Prostate gland (tissue), 2 donors: ENCODE measurements at places on chromosomes 7 and 10. TPM values are rescaled to one million over a fixed set of nuclear protein-coding genes. Genes with fewer than 3 reads are reported as not detected.
A peak's percentile ranks its signal among the peaks of the same experiment; 100 is the strongest.

DNA sequence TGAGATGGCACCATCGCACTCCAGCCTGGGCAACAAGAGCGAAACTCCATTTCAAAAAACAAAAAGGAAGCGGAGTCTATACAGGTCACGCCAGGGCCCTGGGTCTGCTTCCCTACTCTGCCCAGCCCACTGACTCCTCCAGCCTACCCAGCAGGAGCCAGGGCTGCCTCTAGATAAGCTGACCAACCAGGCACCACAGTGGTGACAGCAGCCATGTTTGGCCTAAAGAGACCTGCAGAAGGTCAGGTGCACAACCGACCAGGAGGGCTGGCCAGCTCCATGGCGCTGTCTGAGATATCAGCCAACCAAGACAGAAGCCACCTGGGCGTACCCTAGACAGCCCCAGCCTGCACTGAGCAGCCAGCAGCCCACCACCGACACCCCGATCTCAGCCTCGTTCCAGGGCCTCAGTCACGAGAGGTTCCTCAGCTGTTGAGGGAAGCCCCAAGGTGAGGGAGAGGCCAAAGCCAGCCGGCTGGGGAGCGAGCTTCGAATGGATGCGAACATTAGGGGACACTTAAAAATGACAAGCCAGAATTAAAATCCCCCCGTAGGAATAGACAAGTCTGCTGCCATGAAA is 24.4 kb upstream of the PWWP2B start:
- no peaks in the 10 kb centered on the region for H3K36me3 ChIP-seq
- no peak overlapping the region for H3K4me3 ChIP-seq
- H3K27ac ChIP-seq: no peak overlapping the region

GRCh38 chr10:79410315-79411094 is 34.9 kb downstream of the ZCCHC24 start:
- DNase-seq: no peak
- H3K27ac ChIP-seq: no peak overlapping the region
- no peak overlapping the region for H3K4me3 ChIP-seq

The OR2A42 gene
- not detected for total RNA-seq

GRCh38 chr10:48448796-48449195 is 142.3 kb downstream of the MAPK8 start:
- DNase-seq: no peak
- H3K4me1 ChIP-seq: no peaks in the 10 kb centered on the region
- no peaks in the 10 kb centered on the region for H3K27me3 ChIP-seq
- no peaks in the 10 kb centered on the region for H3K36me3 ChIP-seq
- H3K4me3 ChIP-seq: no peak overlapping the region

DNA sequence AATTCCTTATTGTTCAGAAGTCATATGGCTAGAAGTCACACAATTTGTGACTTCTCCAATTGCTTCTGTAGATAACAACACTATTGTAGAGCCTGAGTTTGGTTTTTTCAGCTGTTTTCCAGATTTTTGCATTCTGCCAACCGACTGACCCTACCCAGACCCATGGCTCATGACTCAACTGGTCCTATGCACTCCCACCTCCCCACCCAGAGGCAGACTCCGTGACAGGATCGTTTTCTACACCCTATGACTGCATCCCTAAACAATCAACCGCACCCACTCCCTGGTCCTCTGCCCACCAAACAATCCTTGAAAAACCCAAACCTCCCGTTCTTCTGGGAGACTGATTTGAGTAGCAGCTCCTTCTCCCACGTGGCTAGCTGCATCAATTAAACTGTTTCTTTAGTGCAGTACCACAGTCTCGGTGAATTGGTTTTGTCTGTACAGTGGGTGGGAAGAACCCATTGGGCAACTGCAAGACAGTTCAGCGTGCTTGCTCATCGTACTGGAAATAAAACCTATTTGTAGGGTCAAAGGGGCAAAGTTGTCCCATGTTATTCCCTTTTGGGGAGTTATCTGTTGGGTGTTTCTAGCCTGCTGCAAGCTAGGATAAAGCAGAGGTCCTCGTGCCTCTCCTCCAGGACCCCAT is 150.3 kb upstream of the FAM20C start:
- peak; percentile 1 for DNase-seq
- no peak overlapping the region for H3K4me3 ChIP-seq

GRCh38 chr10:97468162-97468561 is 22.2 kb downstream of the ZDHHC16 start:
- H3K4me1 ChIP-seq: peaks cover 4% of the 10 kb centered on the region
- no peaks in the 10 kb centered on the region for H3K27me3 ChIP-seq
- DNase-seq: no peak

DNA sequence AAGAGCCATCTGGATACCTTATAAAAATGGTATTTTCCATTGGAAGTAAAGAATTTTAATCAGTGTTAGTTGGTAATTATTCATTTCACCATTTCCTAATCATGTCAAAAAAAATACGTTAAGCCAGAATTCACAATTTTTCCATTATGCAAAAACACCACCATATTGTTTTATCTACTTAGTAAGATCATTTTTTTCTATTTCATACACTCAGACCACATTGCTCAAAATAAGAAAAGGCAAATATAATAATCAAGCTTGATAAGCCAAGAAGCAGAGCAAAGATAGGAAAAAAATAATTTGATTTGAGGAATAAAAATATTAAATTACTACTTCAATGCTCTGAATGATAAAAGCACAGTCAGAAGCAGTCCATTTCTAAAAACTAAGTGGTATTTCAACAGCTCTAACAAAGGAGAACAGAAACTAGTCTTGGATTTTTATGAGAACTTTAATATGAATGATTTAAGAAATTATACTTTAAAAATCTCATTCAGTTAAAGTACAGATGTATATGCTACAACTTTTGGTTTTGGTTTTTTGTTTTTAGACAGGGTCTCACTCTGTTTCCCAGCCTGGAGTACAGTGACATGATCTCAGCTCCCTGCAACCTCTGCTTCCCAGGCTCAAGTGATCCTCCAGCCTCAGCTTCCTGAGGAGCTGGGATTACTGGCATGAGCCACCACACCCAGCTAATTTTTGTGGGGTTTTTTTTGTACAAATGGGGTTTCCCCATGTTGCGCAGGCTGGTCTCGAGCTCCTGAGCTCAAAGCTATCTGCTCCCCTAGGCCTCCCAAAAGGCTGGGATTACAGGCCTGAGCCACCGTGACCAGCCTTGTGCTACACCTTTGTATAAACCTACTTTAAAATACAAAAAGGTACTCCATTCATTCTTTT is 46.6 kb downstream of the LRRN3 start:
- no peak overlapping the region for H3K4me3 ChIP-seq
- H3K4me1 ChIP-seq: peaks cover 6% of the 10 kb centered on the region
- no peaks in the 10 kb centered on the region for H3K36me3 ChIP-seq
- no peak for DNase-seq
- H3K27me3 ChIP-seq: no peaks in the 10 kb centered on the region

The MYL10 gene
- total RNA-seq: not detected

GRCh38 chr10:126598009-126598408 is 72.5 kb downstream of the C10orf90 start:
- DNase-seq: peak; percentile 10
- H3K27me3 ChIP-seq: no peaks in the 10 kb centered on the region
- no peaks in the 10 kb centered on the region for H3K36me3 ChIP-seq
- H3K4me3 ChIP-seq: no peak overlapping the region
- H3K27ac ChIP-seq: no peak overlapping the region

GRCh38 chr7:81925530-81925929 is 155.7 kb upstream of the HGF start:
- no peak for DNase-seq
- no peaks in the 10 kb centered on the region for H3K27me3 ChIP-seq
- no peaks in the 10 kb centered on the region for H3K4me1 ChIP-seq
- H3K4me3 ChIP-seq: no peak overlapping the region
- H3K27ac ChIP-seq: no peak overlapping the region

DNA sequence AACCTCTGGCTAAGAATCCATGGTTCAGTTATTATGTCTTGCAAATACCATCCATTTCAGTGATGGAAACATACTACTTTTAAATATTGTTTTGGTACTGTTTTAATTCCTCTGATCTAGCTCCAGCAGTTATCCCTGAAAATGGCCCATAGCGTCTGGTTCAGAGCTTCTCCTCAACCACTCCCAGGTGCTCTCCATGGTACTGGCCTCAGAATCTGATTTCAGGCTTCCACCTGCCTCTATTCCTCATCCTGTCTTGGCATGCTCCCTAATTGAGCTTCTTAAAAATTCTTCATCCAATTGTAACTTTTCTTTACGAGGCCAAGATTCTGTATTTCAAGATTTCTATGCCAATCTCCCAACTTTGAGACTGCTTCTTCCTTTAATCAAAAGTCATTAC is 236.3 kb downstream of the HTR7 start:
- no peak overlapping the region for H3K27ac ChIP-seq
- no peaks in the 10 kb centered on the region for H3K27me3 ChIP-seq
- no peak for DNase-seq
- no peaks in the 10 kb centered on the region for H3K36me3 ChIP-seq
- H3K4me3 ChIP-seq: no peak overlapping the region

The CTTNBP2 gene
- 5.7 TPM for total RNA-seq

DNA sequence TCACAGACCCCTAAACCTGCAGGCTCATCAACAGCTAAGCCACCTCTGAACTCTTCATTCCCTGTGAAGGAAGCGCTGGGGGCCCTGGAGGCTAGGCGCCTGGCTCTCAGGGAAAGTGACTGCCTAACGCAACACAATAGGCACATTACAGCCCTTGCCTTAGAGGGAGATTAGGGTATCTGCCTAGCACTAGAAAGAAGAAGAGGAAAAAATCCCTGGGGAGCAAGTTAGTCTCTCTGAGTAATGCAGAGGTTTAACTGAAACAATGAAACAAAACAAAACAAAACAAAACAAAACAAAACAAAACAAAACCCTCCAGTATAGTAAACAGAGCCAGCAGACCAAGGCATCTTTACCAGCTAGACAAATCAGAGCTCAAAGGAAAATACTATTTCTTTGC is 2.6 kb downstream of the ZNF777 start:
- no peak overlapping the region for H3K27ac ChIP-seq
- H3K36me3 ChIP-seq: peaks cover 9% of the 10 kb centered on the region
- H3K4me3 ChIP-seq: no peak overlapping the region
- H3K4me1 ChIP-seq: peaks cover 12% of the 10 kb centered on the region

DNA sequence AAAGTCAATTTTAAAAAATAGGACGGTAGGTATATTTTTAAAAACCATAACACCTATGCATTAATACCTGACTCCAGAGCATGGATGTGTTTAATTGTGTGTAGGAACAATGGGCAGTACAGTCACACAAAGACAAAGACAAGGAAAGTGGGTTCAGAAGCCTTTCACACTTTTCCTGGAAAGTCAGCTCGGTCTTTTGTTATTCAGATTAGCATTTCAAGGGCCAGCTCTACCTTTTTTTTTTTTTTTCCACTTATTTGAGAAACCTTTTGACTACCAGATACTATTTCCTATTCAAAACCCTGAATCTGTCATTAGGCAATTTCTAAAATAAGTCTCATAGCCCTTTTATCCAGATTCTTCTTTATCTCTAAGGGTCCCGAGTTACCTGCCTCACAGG is 401.9 kb downstream of the PARD3 start:
- H3K4me3 ChIP-seq: no peak overlapping the region
- H3K27me3 ChIP-seq: no peaks in the 10 kb centered on the region
- H3K4me1 ChIP-seq: peaks cover 6% of the 10 kb centered on the region
- DNase-seq: no peak
- no peak overlapping the region for H3K27ac ChIP-seq

The ADK gene
- total RNA-seq: 34.1 TPM

GRCh38 chr7:17369691-17370426 is 71.4 kb downstream of the AHR start:
- H3K27ac ChIP-seq: no peak overlapping the region
- no peaks in the 10 kb centered on the region for H3K36me3 ChIP-seq
- no peaks in the 10 kb centered on the region for H3K4me1 ChIP-seq
- peak; percentile 10 for DNase-seq

DNA sequence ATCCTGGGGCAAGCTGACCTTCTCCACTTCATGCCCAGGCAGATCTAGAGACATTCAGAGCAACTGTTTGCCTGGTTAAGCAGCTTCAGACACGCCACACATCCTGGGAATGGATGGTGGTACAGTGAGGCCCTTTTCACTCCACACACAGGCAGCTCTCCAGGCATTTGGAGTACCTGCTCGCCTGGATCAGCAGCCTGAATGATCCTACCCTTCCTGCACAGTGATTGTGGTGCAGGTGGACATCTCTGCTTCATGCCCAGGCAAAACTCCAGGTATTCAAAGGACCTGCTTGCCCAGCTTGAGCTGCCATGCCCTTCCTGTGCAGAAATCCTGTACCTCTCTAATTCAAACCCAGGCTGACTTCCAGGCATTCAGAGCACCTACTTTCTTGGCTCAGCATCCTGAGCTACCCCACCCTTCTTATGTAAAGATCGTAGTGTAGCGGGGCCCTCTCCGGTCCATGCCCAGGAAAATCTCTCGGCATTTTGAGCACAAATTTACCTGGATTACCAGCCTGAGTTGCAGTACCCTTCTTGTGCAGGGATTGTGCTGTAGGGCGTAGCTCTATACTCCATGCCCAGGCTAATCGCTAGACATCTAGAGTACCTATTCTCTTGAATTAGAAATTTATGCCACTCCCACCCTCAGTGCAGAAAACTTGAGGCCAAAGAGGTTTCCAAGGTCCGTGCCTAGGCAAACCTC is 972.8 kb downstream of the ANKRD7 start:
- DNase-seq: no peak
- H3K4me1 ChIP-seq: no peaks in the 10 kb centered on the region
- no peak overlapping the region for H3K27ac ChIP-seq
- H3K27me3 ChIP-seq: no peaks in the 10 kb centered on the region

DNA sequence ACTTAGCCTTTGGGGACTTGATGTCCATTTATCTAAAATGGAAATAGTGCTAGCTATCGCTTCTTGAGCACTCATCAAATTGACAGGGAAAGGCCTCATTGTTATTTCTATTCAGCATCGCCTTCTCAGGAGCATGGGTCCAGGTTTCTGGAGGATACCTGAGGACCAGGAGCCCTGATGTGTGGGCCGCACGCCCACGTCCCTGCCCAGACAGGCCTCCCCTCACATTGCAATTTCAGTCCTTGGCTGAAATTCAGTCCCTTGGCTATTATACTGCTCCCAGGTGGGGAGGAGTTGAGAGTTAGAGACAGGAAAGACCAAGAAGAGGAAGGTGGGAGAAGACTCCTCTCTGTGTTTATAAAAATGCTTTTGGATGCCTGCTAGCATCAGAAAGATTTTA is 38.9 kb downstream of the GPRIN2 start:
- no peaks in the 10 kb centered on the region for H3K4me1 ChIP-seq
- DNase-seq: no peak
- no peaks in the 10 kb centered on the region for H3K36me3 ChIP-seq
- H3K27ac ChIP-seq: no peak overlapping the region
- H3K4me3 ChIP-seq: no peak overlapping the region

The OPALIN gene
- 0.17 TPM for total RNA-seq

DNA sequence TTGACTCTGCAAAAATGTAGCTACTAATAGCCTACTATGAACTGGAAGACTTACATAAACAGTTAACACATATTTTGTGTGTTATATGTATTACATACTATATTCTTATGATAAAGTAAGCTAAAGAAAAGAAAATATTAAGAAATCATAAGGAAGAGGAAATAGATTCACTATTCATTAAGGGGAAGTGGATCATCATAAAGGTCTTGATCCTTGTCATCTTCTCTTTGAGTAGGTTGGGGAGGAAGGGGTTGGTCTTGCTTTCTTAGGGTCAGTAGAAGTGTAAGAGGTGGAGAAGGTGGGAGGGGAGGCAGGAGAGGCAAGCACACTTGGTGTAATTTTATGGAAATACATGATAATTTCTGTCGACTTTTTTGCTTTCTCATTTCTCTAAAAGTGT is 81.3 kb downstream of the NAMPT start:
- H3K27ac ChIP-seq: no peak overlapping the region
- H3K27me3 ChIP-seq: no peaks in the 10 kb centered on the region
- no peaks in the 10 kb centered on the region for H3K36me3 ChIP-seq
